ENCODE measurements at places on chromosomes 12 and 14.

GRCh38 chr14:91413547-91414474 is 3.8 kb downstream of the CCDC88C start:
- no peak for DNase-seq

GRCh38 chr12:103877934-103878510 is 37.0 kb upstream of the NT5DC3 start:
- peak; percentile 69 for DNase-seq

DNA sequence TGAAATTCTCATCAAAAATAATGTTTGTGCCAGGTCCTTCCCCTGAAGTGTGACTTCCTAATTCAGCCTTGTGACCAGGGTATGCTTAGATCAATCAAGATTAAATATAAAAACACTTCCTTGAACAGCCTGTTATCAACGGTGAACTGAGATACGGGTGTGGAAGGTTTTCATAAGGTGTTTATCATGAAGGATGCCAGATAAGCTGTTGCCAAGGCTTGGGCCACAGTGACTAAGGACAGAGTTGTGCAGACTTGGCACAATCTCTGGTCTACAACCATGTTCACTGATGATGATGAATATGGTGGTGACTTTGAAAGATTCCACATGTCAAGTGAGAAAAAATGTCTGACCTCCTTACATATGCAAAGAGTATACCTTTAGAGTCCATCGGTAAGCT is 51.3 kb upstream of the LIN7A start:
- DNase-seq, result no peak

DNA sequence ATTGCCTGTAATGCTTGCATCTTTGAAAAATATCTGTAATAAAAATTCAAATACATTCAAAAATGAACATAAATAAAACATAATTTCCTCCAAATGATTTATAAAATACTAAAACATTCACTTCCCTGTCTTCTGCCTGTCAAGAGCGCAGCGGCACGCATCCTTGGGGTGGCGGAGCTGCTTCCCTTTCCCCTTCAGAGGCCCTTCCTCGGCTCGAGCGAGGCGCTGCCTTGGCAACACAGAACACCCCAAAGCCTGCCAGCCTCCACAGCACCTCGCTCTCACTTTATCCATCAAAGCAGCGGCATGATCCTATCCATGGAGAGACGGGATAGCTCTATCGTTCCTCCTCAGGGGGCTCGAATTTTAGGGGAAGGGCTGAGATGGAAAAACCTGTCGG is 146.2 kb downstream of the GXYLT1 start:
- DNase-seq, result no peak

DNA sequence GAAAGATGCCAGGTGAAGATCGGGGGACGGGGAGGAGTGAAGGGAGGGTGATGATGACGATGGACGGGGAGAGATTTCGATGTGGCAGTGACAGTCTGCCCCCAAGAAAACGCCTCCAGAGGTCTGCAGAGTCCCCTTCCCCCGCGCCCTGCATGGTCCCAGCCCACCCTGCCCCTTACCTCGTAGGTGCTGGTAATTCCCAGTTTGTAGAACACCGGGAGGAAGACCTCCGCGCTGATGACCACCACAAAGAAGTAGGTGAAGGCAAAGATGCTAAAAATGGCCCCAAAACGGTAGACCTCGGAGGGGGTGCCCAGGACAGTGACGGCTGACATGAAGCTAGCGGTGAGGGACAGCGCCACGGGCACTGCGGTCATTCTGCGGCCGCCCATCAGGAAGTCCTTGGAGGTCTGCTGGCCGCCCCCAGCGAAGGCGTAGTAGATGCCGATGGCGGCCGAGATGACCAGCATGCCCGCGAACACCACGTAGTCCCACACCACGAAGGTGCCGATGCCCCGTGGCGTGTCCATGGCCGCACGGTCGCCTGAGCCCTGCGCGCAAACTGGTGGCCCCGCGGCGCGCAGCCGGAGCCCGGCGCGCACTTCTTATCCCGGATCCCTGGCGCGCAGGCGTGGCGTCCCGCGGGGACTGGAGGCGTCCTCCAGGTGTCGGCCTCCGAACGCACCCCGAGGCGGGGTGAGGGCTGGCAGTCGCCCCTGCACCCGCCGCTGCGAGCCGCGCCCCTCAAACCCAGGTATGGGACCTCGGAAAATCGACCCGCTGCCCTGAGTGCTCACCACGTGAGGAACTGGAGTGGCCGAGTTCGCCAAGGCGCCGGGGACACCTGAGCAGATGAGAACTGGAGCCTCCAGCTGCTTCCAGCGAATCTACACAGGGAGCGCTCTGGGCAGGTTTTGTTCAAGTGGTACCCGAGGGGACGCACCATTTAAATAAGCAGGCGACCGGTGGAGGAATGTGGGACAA is at the start of gene SLC5A8:
SLC5A8 (minus strand) TSS at position 920 of the 984 bp plus-strand sequence; CDS start at position 530, 390 bp downstream.
- no peak for DNase-seq

DNA sequence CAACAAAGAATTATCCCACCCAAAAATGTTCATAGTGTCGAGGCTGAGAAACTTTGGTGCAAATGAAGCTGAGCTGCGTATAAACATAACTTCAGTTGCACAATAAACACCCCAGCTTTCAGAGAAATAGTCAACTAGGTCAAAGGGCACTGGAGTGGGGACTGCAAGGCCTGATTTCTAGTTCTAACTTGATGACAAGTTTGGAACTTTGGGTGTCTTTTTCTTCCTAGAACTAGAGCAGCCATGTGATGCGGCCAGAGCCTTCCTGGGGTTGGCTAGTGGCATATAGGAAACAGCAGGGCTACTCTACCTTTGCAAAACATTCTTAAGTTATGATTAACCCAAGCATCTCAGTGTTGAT is 298.4 kb upstream of the AMIGO2 start:
- DNase-seq, result no peak

- no peak for DNase-seq
Observed at GRCh38 chr14:75081660-75082229, 12.3 kb downstream of the ZC2HC1C start.

- peak; percentile 48 for DNase-seq
Observed at GRCh38 chr12:96425951-96426350, 25.7 kb upstream of the CDK17 start.
